Iris pigment epithelial cell (primary cell): ENCODE measurements at places on chromosomes 1 and 21.
A peak's percentile ranks its signal among the peaks of the same experiment; 100 is the strongest.

- DNase-seq = no peak
These were observed 19.8 kb downstream of the SLC37A1 start for GRCh38 chr21:42533306-42533962.

DNA sequence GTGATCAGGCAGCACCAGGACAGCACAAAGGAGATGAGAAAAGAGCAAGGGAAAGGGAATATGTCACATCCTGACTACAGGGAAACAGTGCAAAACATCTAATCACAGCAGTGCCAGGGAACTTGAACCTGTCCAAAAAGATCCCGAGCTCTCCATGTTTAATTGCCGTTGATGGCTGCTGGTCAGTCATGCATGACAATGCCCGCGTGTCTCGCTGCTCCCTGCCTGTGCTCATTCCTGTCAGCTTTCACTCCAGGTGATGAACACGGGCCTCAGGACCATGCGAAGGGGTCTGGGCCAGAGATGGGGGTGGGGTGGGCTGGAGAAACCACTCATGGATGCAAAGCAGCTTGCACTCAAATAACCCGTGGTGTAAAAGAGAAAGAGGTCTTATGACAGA is 287.0 kb downstream of the GPATCH2 start:
- no peak for DNase-seq

GRCh38 chr1:12448746-12449177 is 169.2 kb downstream of the DHRS3 start:
- DNase-seq = peak; percentile 84

DNA sequence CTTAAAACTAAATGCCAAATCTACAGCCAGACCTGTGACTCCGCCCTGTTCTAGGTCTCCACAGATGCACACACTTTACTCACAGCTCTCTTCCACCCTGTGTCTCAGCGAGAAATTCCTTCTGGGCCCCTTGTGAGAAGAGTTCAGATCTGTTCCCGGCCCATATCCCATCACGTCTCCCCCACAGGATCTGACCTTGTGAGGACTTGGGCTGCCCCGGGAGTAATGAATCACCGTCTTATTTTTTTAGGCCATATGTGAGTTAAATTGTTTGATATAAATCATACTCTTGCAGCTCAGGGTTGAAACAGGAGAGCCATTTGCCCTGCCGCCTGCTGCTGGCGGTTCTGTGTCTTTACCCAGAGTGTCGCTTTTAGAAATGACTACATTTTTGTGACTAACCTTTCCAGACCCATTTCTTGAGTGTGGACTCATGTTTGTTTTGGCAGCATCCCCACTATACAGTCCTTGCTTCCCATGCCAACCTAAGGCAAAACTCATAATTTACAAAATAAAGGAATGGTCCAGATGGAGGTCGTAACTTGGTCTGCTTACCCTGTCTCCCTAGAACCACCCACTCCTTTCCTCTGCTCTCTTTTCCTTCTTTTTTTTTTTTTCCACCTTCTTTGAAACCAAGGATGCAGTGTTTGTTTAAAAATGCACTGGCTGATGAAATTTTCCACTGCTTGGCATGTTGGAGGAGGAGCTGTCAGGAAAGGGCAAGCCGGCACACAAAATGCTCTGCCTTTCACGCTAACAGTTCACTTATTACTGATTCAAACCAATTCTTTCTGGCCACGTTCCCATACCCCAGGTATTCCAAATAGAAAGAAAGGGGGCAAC is 98.0 kb upstream of the C1orf105 start:
- DNase-seq = peak; percentile 88

GRCh38 chr1:19622204-19622603 is 21.9 kb upstream of the NBL1 start:
- DNase-seq = no peak

DNA sequence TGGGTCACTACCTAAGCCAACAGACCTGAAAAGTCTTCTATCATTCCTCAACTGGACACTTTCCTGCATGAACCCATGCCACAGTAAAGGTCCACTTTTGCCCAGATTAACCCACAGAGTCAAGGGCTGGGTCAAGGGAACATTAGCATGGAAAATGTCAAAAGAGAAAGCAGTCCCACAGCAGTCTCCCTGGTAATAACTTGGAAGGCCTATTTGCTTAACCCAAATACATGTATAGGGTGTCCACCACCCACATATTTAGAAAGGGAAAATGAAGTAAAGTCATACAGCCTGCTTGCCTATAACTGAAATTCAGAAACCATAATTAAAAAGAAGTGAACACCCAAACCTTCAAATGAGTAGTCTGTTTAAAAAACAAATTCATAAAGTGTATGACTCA is 16.1 kb upstream of the HSD3B1 start:
- DNase-seq = no peak

- DNase-seq = peak; percentile 81
These were observed 130.6 kb downstream of the URB2 start for GRCh38 chr1:229756666-229757065.

- no peak for DNase-seq
These were observed 41.9 kb upstream of the CNTN2 start for GRCh38 chr1:205001162-205001561.

- no peak for DNase-seq
These were observed 70.0 kb upstream of the SLC45A1 start for GRCh38 chr1:8247811-8248436.

GRCh38 chr21:31903896-31904295 is 31.1 kb downstream of the HUNK start:
- DNase-seq = no peak

DNA sequence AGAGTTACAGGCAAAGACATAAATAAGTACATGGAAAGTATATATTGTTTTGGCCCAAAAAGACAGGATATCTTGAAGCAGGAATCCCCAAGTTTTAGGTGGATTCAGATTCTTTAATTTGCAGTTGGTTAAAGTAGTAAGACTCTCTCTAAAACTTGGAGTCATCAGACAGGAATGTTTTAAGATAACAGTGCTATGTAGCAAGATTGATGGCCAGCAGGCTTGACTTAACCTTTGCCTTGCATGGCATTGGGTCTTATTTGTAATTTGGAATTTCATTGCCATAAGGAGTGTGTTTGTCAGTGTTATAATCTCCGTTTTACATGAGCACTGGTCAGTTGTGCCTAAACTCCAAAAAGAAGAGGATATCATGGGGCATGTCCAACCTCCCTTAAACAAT is 727.6 kb upstream of the CHRM3 start:
- DNase-seq = peak; percentile 81

DNA sequence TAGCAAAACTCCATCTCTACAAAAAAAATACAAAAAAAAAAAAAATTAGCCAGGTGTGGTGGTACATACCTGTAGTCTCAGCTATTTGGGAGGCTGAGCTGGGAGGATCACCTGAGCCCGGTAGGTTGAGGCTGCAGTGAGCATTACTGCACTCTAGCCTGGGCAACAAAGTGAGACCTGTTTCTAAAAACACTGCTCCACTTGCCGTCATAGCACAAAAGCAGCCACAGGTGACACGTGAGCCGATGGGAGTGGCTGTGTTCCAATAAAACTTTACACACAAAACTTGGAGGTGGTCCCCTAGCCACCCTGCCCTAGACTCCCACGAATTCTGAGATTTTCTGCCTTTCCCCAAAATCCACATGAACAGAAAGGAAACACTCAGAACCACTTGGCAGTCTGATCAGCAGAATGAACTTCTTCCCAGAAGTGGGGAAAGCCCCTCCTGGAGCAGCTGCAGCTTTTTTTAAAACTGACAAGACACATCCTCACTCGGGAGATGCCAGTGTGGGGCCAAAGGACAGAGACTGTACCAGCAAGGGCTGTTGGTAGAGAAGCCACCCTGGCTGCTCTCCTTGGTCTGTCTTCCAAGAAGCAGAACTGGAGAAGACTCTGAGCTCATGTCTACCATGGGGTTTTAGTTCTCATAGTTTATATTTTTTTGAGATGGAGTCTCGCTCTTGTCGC is 23.3 kb downstream of the PLEKHM2 start:
- DNase-seq = no peak

- DNase-seq = no peak
These were observed 486.3 kb downstream of the NEGR1 start for GRCh38 chr1:71796006-71796405.

DNA sequence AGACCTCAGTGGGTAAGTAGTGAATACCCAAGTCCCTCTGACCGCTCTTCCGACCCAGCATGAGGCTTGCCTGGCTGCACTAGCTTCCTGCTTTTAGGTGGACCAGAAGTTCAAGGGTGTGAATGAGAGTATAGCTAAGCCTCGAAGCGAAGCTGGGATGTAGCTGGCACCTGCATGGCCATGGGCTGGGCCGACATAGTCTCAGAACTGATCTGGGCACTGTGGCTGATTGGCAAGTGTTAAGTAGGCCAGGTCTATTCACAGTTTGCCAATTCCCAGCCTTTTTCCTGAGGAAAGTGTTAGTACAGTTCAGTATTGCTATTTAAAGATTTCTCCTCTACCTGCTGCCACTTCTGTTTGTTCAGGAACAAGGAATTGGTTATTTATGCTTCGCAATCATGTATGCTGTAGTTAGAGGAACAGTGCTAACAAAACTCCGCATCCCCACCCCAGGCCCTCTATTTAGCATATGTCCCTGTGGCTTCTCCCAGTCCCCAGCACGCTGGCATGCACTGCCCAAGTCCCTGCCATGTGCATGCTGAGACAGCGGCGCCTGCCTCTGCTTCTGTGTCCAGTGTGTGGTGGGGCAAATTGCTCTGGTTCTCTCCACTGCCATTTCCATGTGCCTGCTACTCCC is 16.3 kb downstream of the SPATA46 start:
- no peak for DNase-seq

DNA sequence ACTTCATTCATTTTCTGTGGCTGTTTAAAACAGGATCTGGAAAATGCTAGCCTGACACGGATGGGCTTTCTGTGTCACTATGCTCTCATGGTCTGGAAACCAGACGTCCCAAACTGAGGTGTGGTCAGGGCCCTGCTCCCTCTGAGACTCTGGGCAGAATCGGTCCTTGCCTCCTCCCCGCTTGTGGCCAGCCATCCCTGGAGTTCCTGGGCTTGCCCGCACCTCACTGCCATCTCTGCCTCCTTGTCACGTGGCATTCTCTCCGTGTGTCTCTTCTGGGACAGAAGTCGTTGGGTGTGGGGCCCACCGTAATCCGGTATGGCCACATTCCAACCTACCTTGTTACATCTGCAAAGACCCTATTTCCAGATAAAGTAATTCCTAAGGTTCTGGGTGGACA is 10.1 kb upstream of the ACTRT2 start:
- no peak for DNase-seq
